ENCODE measurements at places on chromosomes 16 and 17.

DNA sequence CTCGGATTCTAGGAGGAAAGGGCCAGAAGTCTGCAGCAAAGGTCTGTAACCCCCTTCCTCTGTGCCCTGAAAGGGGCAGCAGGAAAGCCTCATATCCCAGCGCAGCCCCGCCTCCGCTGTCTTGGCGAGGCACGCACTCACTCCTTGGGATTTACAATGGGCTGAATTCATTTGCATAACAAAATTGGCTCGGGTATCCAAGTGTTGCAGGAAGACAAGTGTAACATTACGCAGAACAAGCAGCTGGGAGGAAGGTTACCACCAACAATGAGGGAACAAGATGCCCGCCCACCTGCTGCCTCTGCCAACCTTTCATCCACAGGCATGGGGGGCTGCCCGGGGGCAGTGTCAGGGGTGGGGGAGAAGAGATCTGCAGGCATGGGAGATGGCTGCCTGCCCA is 130.4 kb downstream of the MRM1 start:
- no peak for DNase-seq

DNA sequence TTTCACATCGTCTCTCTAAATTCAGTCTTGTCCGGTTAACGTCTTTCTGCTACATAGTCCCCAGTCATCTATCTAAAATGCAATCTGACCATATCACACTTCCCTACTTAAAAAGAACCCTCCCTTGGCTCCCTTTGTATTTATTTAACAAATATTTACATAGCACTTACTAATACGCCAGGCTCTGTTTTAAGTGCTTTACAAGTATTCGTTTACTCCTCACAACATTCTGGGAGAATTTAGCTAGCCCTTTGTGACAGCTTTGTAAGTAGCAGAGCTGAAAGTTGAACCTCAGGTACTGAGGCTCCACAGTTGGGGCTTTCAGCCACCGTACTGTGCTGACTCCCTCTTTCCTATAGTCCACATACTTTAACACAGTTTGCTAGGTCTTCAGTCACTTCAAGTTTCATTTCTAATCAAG is 9.2 kb downstream of the PAFAH1B1 start:
- peak; percentile 18 for DNase-seq

DNA sequence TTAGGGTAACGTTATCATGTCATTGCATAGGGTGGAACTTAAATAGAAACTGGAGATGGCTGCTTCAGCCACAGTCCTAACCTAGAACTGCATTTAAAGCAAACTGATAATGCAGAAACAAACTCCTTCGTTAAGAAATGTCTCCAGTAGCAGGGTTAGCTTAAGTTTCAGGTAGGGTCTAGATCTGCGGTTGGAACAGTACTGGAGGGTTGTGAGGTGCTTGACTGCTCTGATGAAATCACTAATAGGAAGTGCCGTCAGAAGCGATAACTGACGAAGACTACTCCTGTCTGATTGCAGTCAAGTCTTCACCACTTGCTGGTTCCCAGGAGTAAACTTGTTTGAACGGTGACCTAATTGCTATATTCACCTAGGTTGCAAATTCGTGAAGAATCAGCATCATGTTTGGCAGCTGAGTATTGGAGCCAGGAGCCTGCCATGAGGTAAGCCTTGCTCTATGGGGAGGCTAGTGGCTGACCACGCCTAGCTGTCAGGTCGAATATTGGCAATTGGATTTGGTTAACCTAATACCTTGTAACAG is 24.5 kb downstream of the TRPV2 start:
- DNase-seq: no peak

DNA sequence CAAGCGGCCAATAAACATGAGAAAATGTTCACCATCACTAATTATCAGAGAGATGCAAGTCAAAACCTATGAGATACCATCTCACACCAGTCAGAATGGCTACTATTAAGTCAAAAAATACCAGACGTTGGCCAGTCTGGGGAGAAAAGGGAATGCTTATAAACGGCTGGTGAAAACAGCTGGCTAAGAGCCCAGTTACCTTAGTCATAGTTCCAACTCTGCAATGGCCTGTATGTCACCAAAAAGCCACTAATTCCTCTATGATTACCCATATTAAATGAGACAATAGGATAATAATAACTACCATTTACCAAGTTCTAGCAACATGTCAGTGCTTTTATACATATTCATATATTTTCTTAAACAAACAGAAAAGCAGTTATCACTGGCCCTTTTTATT is 42.9 kb upstream of the CDRT4 start:
- DNase-seq: peak; percentile 86

- peak; percentile 22 for DNase-seq
Measured at GRCh38 chr16:89115216-89115861, 21.7 kb downstream of the ACSF3 start.

- DNase-seq: no peak
Measured at GRCh38 chr17:42023524-42024349, 3.8 kb downstream of the NKIRAS2 start.

DNA sequence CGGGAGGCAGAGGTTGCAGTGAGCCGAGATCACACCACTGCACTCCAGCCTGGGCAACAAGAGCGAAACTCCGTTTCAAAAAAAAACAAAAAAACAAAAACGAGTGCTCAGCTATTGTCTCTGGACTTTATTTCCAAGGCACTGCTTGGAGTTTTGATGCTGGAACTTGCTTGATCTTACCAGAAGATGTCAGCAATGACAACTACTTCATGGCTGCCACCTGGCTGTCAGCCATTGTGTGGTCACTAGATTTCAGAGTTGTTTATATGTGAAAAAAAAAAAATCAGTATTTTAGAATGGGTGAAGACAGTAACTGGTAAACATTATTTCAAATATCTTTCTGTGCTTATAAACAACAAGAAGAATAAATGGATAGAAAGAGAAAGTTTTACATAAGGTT is 26.3 kb upstream of the OR4D1 start:
- peak; percentile 21 for DNase-seq

GRCh38 chr17:49616601-49617131 is 41.0 kb downstream of the NXPH3 start:
- peak; percentile 45 for DNase-seq

DNA sequence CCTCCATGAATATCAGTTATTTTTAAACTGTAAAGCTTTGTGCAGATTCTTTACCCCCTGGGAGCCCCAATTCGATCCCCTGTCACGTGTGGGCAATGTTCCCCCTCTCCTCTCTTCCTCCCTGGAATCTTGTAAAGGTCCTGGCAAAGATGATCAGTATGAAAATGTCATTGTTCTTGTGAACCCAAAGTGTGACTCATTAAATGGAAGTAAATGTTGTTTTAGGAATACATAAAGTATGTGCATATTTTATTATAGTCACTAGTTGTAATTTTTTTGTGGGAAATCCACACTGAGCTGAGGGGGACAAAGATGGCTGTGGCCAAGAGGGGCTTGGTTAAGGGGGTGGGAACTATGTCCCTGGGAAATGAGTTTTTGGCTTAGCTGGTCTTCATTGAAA is 2.3 kb downstream of the CCL11 start:
- peak; percentile 70 for DNase-seq

- no peak for DNase-seq
Measured at GRCh38 chr17:57086069-57086930, 1.3 kb downstream of the AKAP1 start.

Data from fibroblast of skin of scalp (primary cell).